ENCODE measurements at places on chromosomes 1 and 21.

DNA sequence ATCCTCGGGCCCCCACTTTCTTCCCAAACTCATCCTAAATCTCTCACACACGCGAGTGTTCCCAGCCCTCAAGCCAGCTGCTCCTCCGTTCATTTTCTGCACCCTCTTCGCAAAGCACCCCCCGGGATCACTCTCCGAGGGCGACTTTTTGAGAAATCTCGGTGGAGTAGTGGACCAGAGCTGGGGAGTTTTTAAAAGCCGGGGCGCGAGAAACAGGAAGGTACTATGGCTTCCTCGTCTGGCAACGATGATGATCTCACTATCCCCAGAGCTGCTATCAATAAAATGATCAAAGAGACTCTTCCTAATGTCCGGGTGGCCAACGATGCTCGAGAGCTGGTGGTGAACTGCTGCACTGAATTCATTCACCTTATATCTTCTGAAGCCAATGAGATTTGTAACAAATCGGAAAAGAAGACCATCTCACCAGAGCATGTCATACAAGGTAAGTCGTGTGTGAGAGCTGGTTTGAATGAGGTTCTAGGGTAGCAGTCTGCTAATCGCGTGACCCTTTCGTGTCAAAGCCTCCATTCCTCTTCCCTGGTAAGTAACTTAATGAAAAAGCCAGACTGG lies 800 bp downstream of the DR1 start:
- DNase-seq, result no peak

GRCh38 chr1:238648751-238649150 lies 737.6 kb upstream of the CHRM3 start:
- DNase-seq, result no peak

DNA sequence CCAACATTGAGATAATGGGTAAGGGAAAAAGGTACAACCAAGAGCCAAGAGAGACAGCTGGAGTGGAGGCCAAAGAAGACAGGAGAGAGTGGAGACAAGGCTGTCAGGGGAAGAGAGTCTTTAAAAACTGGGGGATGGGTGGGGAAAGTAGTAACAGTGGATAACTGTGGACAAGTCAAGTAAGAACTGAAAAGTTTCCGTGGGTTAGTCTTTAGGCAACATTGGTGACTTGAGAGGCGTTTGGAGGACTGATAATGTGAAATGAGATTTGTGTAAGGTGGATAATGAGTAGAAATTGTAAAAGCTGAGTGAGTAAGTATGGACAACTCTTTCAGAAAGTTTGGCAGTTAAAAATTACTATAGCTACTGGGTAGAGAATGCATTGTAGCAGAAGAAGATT lies 10.4 kb downstream of the PPP2R5A start:
- DNase-seq, result no peak

DNA sequence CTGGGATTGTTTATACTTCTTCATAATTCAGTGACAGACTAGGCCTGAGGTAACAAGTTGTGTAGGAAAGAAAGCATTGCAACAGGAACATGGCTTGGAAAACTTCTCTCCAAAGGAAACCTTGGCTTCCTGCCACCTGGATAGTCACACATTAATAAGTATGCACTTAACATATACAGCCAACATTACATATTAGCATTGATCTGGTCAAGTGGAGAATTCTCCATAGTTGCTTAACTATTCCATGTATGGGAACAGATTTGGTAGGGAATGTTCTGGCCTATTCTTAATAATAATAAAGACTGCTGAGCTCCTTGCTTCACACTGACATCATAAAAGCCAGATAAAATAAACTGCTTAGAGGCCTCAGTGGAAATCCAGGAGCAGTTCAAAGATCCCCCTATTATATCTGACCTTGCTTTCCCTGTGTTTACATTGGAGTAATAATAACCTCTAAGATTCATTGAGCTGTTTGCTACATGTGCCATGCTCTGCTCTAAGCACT lies 27.2 kb upstream of the NFIA start:
- no peak for DNase-seq

- no peak for DNase-seq
These were observed 19.5 kb downstream of the MAP3K7CL start for GRCh38 chr21:29149808-29150425.

Data from stimulated activated CD4-positive, alpha-beta T cell treated with anti-CD3 and anti-CD28 coated beads, Interleukin-2, amount 100 ng/mL, for 24 hours (primary cell).